ENCODE measurements at places on chromosomes 16 and 17. TPM values are rescaled to one million over a fixed set of nuclear protein-coding genes. Genes with fewer than 3 reads are reported as not detected.

DNA sequence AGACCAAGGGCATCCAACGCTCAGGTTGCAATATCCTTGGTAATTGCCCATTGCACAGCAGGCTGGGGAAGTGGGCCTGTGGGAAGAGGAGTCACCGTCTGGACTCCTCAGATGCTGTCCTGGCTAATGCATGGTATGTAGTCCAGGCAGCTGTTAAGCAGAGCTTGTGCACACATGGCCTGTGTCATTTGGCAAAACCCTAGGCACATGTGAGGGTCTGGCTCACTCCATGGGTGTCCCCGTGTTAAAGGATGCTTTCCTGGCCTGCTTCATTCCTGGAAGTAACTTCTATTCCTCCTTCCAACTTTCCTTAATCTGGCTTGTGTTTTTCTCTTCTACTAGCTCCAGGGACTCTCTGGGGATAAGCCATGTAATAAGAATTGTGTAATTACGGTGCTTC lies 378.0 kb upstream of the CA10 start:
- DNase-seq: no peak

DNA sequence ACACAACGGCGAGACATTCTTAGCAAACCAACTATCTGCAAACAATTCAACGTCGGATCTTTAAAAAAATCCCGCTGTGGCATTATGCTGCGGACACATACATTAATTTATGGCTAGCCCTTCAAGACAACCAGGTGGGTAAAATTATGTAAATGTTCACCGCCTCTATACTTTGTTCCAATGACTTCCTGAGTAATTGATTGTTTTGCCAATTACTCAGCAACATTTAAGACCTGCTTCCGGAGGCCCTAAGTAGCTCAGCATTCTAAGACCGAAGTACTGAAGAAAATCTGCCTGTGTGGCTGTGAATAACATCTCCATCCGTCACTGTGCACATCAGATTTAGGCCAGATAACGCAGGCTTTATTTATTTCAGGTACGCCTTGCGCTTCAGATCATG lies 23.3 kb downstream of the QPRT start:
- DNase-seq: no peak

DNA sequence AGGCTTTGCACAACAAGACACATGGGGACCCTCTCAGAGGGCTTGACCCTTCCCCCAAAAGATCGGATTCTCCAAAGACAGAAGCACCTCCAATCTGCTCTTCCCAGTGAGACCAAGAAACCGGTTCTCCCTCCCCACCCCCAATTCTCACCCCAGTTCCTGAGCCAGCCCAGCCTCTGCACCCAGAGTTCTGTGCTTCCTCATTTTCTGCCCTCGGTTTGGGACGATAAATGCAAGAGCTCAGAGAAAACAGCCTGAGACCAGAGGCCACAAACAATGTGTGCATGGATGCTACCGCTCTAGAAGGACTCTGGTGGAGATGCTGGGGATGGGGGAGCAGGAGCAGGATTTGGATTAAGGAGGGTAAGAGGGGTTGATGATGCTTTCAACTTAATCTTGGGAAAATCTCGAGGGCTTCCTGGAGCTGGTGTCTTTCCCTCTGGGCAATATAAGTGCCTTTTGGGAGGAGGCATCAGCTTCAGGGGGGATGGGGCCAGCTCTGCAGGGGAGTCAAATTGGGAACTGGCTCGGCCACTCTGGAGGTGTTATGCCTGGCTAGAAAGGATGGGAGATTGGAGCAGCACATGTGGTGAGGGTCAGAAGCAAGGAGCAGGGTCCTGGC lies 6.0 kb downstream of the KRT15 start:
- DNase-seq: no peak

- peak; percentile 46 for DNase-seq
These were observed 11.8 kb downstream of the SYT17 start for GRCh38 chr16:19179546-19180490.

DNA sequence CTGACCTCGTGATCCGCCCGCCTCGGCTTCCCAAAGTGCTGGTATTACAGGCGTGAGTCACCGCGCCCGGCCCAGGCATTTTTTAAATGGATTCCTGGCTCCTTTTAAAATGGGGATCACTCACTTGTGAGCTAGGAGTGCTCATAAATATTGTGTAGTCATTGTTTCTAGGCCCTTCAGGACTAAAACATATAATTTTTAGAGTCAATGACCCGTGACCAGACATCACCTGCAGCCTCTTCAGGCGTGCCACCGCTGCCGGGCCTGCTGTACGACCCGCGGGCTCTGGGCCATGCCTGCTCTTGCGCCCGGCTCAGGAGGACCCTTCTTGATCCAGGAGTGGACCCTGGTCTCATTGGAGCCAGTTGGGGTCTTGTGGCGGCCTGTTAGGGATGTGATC lies 30.8 kb downstream of the EFCAB5 start:
- no peak for DNase-seq

DNA sequence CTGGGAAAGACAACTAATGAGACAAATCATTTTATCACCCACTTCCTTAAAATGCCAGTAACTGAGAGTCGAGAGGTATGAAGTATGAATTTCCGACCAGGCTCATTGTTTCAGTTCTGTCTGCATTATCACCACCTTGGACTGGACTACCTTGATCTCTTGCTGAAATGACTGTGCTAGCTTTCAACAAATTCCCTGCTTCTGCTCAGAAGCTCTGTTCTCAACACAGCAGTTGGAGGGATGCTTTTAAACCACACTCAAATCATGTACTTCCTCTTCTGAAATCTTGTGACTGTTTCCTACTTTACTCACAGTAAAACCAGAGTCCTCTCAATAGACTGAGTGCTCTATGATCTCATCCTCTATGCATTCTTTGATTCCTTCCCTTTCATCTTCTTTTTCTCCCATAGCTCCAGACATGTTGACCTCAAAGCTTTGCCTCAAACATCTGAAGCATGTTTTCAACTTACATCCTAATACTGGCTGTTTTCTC lies 195.8 kb downstream of the KCNJ2 start:
- peak; percentile 72 for DNase-seq

- peak; percentile 90 for DNase-seq
These were observed 839.6 kb upstream of the GOT2 start for GRCh38 chr16:59573528-59574271.

- peak; percentile 81 for DNase-seq
These were observed 19.7 kb downstream of the APPBP2 start for GRCh38 chr17:60506312-60506711.

DNA sequence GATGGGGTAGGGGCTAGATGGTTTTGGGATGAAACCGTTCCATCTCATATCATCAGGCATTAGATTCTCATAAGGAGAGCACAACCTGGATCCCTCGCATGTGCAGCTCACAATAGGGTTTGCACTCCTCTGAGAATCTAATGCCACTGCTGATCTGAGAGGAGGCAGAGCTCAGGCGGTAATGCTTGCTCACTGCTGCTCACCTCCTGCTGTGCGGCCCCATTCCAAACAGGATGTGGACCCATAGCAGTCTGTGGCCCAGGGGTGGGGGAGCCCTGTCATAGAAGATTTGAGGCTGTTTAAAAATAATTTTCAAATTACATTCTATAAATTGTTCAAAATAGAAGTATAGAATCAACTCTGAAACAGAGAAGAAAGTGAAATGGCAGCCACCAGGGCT lies 50.8 kb downstream of the PHKB start:
- DNase-seq: no peak

GRCh38 chr17:40360091-40360490 lies 4.4 kb downstream of the GJD3 start:
- DNase-seq: no peak

- DNase-seq: no peak
These were observed 12.0 kb downstream of the CA4 start for GRCh38 chr17:60161598-60162330.

EME1 gene
- total RNA-seq: 13.9 TPM

DNA sequence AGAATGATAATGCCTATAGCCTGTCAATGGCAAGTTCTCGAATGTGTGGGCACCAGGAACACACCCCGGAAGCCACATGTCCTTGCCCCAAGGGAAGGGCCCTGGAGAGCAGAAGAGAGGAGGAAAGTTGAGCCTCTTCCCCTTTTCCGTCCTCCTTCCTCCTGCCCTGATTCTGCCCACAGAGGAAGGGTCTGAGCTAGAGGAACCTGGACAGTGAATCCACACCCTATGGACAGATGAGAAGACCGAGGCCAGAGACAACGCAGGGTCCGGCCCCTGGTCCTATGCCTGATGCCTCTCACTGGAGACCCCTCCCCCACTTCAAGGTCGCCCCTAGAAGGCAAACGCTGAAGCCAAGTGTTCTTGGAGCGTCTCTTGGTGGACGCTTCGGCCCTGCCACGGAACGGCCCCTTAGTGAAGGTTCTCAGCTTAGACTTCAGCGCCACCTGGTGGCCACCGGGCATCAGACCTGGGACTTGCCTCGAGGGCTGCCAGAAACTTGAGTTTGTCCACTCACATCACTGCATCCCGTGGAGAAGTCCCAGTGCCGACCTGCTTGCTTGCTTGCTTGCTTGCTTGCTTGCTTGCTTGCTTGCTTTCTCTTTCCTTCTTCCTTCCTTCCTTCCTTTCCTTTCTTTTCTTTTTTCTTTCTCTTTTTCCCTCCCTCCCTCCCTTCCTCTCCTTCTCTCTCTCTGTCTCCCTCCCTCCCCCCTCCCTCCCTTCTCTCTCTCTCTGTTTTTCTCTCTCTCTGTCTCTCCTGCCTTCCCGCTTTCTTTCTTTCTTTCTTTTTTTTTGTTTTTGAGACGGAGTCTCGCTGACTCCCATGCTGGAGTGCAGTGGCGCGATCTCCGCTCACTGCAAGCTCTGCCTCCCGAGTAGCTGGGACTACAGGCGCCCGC lies 20.6 kb upstream of the SPNS3 start:
- DNase-seq: peak; percentile 77

DNA sequence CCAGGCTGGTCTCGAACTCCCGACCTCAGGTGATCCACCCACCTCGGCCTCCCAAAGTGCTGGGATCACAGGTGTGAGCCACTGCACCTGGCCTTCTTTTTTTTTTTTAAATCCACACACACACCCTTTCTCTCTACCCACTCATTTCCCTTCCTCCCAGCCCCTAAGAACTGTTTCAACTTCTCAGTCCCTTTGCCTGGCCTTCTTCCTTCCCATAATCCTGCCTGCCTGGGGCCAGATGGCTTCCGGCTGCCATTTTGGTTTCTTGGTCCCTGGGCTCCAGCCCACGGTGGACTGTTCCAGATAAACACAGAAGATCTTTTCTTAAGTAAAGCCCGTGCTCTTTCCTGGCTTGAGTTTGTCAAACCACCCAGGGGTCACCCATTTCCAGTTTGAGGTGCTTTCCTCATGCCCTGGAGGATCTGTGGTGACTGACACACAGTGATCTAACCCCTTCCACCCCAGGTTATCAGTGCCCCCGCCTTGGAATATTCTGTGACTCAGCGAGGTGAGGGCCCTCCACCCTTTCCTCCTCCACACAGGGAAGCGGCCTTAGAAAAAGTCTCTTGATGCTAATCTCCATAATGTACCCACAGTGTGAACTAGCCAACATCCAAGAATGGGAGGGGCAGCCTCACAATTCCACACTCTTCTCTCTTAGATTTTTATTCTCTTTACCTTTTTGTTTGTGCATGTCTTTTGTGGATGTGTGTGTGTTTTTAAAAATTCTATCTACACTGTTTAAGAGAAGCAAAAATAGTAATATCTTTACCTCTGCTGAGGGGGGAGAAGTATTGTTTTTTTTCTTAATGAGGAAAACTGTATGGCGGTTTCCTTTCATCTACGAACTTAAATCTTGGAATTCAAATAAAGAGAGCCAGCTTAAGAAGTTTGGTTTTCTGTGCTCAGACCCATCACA lies 60.0 kb downstream of the CRISPLD2 start:
- no peak for DNase-seq

- peak; percentile 38 for DNase-seq
These were observed 10.3 kb downstream of the KCTD13 start for GRCh38 chr16:29915590-29916247.

- no peak for DNase-seq
These were observed 37.4 kb downstream of the USP22 start for GRCh38 chr17:21005367-21005766.

ARL5C gene
- not detected for total RNA-seq

OSGIN1 gene
- 5.8 TPM for total RNA-seq

SLFN12 gene
- total RNA-seq: 34.8 TPM

FAM117A gene
- total RNA-seq: 15.5 TPM

DNA sequence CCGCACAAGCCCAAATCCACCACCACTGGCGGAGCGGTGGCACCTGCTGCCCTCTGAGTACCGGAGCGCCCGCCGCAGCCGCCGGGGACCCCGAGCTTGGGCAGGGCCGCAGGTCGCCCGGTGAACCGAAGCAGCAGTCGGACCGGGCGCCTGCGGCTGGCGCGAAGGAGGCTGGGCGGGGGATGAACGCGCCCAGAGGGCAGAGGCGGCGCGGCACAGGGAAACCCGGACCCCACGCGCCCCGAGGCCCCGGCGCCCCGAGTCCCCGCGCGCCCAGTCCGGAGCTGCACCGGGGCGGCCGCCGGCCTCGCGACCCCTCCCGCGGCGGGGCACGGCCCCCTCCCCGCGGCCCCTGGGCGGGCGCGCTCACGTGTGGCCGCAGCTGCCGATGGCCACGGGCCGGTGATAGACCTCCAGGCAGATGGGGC lies 393 bp downstream of the RNF166 start:
- DNase-seq: no peak

DNA sequence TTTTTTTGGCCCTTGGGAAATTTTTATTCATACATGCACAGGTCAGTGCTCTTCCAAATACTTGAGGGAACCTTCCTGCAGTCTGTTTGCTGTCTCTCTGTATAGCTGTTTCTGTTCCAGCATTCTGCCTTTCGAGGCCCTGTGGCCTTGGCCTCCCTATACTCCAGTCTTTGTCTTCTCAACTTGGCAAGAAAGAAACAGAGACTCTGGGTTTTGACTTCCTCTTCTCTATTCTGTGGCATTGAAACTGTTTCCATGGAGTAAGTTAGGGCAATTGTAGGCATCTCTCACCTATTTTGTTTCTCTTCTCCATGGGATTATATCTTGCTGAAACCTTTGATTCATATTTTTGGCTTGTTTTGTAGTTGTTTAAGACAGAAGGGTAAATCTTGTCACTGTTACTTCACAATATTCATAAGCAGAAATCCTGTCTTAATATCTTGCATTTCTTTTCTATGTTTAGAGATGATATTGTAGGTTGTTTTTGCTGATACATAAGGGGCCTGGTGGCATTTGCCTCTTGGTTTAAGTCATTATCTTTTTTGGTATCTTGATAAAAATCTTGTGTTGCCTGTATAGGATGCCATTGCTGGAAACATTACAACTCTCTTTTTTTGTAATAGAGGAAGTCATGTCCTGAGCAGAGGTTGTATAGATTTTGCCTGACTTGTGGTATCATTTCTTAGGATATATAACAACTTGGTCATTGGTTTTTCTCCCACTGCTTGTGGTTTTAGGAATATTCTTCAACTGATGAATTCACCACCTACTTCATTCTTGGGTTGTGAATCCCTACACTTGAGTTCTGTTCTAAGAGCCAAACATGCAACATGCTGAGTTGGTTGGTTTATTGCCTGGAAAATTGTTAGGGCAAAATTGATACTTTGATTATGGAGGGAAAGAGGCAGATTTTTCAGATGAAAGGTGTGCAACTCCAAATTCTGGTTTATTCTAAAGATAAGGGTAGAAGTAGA lies 168.6 kb downstream of the FTO start:
- peak; percentile 82 for DNase-seq

All from LHCN-M2 (cell line).